ENCODE measurements at places on chromosomes 13 and 19.

- peak; percentile 60 for DNase-seq
Measured at GRCh38 chr19:28883241-28883693, 329.7 kb downstream of the UQCRFS1 start.

- DNase-seq, result no peak
Measured at GRCh38 chr13:72552731-72553130, 174.7 kb downstream of the MZT1 start.

- DNase-seq, result peak; percentile 36
Measured at GRCh38 chr13:37741536-37741935, 128.0 kb downstream of the TRPC4 start.

DNA sequence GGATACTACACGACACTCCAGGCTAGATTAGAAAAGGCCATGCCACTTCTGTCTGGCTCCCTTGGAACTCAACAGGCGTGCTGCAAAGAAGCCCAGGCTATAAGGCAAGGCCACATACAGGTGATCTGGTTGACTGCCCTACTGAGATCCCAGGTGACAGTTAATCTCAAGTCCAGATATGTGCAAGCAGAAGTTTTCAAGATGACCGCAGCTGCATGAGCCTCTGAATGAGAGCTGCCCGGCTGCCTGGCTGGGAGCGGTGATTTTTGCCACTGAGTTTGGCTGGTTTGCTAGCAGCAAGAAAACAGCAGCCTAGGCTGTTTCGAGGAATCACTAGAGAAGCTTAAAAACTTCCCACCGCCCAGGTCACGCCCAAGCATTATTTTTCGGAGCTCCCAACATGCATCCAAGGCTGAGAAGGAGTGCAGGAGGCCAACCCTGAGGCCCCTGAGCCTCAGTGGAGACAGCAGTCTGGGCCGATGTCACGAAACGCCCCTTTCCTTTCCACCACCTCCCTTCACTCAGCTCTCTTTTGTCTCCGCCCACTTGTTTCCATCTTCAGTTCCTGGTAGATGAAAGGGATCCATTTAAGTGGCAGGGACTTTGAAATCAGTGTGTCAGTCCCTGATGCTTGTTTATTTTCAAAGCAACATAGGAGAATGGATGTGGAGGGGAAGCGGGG, 14.0 kb upstream of the URI1 start:
- peak; percentile 48 for DNase-seq

DNA sequence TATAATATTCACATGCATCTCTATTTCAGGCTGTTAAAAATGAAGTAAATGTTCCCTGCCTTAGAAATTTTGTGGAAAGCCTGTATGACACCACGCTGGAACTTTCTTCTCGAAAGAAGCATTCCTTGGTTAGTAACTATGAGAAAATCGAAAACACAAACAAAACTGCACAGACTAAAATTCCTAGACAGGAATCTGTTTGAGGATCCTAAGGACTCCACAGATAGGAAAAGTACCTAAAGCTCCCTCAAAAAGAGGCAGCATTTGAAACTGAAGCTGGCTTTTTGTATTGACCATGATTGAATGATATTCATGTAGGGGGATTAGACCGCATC, 103.4 kb downstream of the FRY start:
- no peak for DNase-seq

DNA sequence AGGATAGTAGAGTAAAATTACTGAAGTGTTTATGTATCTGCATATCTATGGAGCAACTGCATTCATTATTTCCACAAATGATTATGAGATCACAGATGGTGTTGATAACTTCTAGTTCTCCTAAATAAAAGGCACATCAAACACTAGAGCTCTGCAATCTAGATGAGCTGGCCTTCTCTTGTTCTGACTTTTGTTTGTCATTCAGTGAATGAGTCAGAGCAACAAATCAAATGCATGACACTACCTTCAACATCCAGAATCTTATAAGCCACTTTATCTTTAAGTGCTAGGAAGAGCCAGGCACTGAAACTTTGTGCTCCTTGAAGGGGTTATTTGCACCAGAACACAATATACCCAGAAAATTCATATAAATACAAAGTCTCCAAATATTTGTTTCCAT, 456.0 kb downstream of the PCDH17 start:
- DNase-seq, result peak; percentile 7

GRCh38 chr19:41541990-41542584, 33.9 kb upstream of the CEACAM21 start:
- DNase-seq, result peak; percentile 29

GRCh38 chr19:991174-991931, 7.2 kb downstream of the WDR18 start:
- DNase-seq, result no peak

- DNase-seq, result no peak
Measured at GRCh38 chr13:44825953-44826352, 163.3 kb downstream of the NUFIP1 start.
